ENCODE measurements at places on chromosomes 13 and 19. TPM values are rescaled to one million over a fixed set of nuclear protein-coding genes. Genes with fewer than 3 reads are reported as not detected.

- DNase-seq: no peak
Measured at GRCh38 chr19:32550666-32551065, 30.3 kb upstream of the PDCD5 start.

GRCh38 chr13:112596235-112596634, 8.3 kb upstream of the TUBGCP3 start:
- no peak for DNase-seq

DNA sequence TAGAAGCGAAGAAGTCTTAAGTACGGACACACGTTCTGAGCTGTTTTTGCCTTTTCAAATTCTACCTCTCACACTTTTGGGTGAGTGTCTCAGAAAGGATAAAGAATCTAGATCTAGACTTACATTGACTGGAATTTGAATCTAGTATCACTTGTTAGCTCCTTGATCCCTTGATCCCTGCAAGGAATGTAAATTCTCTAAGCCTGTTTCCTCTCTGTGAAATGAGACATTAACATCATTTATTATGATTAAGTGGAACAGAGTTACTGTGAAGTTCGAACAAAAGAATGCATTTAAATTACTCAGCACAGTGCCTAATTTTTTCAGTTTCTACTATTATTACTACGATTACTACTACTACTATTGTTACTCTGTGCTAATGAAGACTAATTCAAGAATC, 86.6 kb upstream of the POSTN start:
- DNase-seq: no peak

DNA sequence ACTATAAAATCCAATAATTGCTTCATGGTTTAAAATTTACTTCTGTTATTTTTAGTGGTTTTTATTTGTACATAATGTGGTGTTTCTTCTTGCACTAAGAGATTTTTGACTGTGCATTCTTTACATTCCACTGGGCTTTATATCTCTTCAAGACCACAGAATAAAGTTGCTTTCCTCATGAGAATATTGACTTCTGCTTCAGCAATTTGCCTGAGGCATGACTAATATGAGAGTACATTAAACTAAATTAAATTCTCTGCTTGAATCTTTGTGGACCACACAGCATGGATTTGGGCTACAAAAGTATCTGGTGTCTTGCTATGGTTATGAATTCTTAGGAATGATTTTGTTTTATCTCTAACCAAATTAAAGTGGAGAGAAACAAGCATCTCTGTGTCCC, 1463.4 kb upstream of the PCDH20 start:
- DNase-seq: no peak

DNA sequence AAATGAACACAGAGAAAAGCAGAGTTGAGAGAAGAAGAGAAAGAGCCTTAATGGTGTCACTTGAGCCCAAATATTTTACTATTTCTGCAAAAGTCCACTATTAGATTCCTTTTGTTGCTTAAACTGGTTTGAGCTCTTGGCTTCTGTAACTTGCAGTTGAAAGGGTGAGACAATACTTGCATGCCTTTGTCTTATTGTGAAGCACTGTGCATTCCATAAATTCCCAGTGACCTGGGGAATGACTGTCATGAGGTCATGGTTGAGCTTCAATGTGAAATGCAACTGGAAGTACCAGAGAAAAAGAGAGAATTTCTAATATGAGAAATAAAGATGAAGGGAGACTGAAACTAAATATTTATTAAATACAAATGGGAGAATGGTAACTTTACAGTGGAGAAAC, 310.9 kb downstream of the TDRD3 start:
- DNase-seq: no peak

DNA sequence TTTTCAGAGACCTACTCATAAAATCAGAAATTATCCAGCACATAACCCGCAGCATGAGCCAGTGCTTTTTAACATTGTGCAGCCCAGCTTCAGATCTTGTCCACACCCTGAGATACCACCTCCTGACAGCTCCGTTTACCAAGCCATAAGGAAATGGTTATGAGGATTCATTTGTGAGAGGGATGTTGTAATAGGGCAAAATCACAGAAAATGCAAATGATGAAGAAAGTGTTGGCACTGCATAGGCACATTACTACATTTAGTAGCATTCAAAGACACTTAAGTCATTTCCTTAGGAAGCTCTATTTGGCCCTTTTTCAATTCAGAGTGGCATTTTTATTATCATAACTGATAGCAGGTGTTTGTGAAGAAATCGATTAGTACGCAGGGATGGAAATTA, 277.5 kb downstream of the DNAJC15 start:
- no peak for DNase-seq

- no peak for DNase-seq
Measured at GRCh38 chr13:94632226-94632980, 30.7 kb downstream of the GPR180 start.

- DNase-seq: peak; percentile 66
Measured at GRCh38 chr19:41449079-41449864, 6.3 kb downstream of the ERICH4 start.

DNA sequence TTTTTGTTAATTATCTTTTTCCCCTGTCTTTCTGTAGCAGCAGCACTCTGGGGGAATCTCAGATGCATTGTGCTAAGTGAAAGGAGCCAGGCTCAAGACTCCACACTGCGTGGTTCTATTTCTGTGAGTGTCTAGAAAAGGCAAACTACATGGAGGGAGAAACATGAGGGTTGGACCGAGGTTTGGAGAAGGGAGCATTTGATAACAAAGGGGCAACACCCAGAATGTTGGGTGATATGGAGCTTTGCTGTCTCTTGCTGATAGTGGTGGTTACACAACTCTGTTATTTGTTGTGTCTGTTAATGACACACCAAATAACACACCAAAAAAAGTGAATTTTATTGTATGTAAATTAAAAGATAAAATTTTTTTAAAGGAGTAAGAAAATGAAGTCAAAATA, 107.8 kb downstream of the COL4A2 start:
- DNase-seq: no peak

DNA sequence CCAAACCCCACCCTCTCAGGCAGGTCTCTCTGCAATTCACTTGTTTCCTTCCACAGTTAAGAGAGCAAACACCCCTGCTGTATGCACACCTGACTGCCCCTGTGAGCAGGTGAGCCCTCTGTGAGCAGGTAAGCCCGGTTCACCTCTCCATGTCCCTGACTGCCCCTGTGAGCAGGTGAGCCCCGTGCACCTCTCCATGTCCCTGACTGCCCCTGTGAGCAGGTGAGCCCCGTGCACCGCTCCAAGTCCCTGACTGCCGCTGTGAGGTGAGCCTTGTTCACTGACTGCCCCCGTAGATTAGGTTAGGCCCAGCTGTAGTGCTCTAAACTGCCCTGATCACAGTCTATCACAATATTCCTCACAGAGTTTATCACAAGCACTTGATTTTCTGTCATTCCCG, 29.2 kb downstream of the TMTC4 start:
- no peak for DNase-seq

DNA sequence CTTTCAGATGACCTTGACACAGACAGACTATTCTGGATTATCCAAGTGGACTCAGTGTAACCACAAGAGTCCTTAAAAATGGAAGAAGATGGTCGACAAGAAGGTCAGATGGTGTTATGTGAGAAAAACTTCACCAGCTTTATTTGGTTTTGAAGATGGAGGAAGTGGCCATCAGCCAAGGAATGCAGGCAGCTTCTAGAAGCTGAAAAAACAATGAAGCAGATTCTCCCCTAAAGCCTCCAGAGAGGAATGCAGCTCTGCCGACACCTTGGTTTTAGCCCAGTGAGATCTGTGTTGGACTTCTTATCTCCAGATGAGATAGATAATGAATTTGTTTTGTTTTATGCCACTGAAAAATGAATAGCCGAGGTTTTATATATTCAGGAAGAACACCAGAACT, 501.5 kb downstream of the DCT start:
- no peak for DNase-seq

DNA sequence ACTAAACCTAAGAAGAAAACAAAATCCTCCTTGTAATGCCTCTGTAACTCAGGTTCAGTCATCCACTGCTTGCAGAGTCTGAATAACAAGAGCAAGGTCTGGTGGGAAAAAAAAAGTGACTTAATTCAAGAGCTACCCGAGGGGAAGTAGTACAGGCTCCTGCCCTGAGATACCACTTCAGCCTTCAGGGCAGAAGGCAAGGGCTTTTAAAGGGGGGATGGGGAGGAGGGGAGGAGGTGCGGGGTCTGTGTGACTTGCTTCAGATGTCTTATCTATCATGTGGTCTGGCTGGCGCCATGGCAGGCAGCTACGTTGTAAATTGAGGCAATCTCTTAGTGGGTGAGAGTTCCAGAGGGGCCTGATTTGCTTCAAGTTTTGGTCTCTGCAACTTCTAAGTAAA, 66.7 kb downstream of the LRRC63 start:
- DNase-seq: no peak

DNA sequence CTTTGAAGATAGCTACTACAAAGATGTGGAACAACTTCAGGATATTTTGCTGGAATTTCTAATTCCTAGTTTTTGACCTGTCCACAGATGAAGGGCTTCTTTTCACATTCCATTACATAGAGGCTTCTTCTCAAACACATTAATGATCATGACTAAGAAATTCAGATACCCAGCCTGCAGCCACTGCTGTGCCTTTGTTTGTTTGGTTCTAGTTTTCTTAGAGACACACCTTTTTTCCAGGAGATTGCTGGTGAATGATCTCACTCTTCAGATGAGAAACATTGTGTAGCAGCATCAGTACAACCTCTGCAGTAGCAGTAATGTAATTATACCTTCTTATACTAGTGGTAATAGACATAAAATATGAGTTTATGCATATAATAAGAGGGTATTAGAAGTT, 5.0 kb downstream of the TDRD3 start:
- no peak for DNase-seq

GRCh38 chr19:4578552-4579248, 19.2 kb upstream of the SEMA6B start:
- DNase-seq: no peak

GRCh38 chr13:28492569-28493367, 2.2 kb downstream of the FLT1 start:
- peak; percentile 10 for DNase-seq

- no peak for DNase-seq
Measured at GRCh38 chr13:103772576-103772975, 706.4 kb upstream of the SLC10A2 start.

DNA sequence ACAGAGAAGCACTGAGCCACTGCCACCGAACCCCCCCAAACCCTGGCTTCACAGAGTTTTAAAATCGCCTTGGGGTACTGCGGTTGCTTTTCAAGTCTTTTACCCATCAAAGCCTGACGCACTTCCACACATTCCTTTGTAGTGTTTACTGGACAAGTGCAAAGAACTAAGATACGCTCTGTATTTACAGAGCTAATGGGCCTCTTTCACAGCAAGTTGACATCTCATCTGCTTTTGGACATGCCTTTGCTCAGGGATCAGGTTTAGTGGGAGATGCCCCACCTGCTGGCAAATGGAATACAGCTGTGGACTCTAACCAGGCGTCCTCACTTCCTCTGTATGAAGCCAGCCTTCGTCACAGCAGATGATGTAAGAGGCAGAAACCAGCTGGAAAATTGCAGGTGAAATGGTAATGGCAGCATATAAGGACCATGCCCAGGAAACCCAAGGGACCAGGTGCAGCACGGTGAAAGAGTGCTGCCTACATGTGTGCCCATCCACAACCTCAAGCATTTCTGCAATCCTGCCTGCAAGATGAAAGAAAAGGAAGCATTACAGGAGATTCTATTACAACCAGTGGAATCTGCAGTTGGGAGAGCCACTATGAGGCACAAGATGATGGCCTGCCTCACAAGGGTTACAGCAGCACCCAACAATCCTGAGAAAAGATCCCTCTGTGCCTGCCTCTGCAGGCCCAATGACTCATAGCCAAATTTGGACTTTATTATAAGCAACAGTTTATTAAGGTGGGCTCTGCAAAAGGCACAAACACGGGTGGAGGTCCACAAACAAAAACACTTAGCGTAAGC, 34.7 kb downstream of the BRD4 start:
- DNase-seq: no peak

GRCh38 chr13:114071991-114072390, 60.4 kb downstream of the RASA3 start:
- no peak for DNase-seq

- no peak for DNase-seq
Measured at GRCh38 chr13:53941588-53942190, 913.1 kb downstream of the OLFM4 start.

- no peak for DNase-seq
Measured at GRCh38 chr13:112545856-112546255, 42.1 kb downstream of the TUBGCP3 start.

DNA sequence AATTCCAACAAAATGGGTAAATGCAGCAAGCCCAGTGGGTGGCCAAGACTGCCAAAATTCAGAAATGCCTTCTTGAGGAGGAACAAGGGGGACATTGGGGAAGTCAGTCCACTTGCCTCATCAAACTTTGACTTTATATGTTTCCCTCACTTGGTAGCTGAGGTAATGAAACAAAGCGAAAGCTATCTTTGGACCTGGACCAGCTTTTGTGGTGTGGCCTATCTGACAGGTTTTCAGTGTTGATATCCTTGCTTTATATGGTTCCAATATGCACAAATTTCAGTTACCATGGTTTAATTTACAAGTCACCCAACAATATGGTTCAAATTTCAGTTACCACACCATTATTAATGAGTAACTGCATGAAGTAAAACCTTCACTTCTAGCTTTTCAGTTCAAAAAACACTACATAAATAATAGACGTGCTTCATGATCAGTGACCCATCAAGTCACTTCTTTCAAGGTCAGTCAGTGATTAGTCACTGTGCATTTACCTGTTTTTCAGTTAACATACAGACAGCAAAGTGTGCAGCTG, 17.7 kb upstream of the POU4F1 start:
- DNase-seq: no peak

DNA sequence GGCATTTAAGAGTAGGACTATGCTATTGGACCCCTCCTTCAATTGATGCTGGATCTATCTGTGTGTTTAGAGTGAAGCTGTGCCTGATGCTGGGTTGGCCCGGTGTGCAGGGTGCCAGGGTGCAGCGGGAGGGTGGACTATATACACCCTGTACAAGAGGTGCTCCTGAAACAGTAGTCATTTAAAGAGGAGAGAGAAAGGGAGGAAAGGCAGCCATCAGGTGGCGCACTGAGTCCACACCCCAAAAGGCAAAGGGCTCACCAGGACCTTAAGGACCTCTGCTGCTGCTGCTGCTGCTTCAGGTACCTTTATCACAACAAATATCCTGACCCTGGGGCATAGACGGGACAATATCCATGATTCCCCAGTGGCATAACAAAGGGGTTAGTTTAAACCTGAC, 39.4 kb downstream of the ZNF136 start:
- peak; percentile 25 for DNase-seq

DNA sequence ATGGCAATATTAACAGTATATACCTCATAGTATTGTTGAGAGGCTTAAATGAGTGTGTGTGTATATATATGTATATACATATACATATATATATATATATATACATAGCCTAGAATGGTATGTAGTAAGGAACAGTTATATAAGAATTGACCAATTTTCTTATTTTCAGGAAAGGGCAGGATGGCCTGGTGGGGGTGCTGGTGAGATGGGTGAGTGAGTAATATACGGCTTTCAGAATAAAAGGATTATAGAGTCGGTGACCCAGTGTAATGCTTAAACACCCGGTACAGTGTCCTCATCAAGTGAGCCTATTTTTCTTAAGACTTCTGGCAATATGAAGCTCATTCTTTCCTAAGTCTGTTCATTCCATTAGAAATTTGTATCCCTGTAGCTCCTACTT, 11.7 kb upstream of the FAM216B start:
- no peak for DNase-seq

The ATP1A3 gene
- polyA plus RNA-seq: 0.34 TPM

The IFNL1 gene
- polyA plus RNA-seq: not detected

The ZNF708 gene
- 11.8 TPM for polyA plus RNA-seq

The ADM5 gene
- not detected for polyA plus RNA-seq

The GJB6 gene
- not detected for polyA plus RNA-seq

The C13orf42 gene
- not detected for polyA plus RNA-seq

The GGACT gene
- 6.2 TPM for polyA plus RNA-seq

The DNASE2 gene
- 47.6 TPM for polyA plus RNA-seq

The FGF22 gene
- not detected for polyA plus RNA-seq

The NR1H2 gene
- 93.3 TPM for polyA plus RNA-seq

Measured in naive B cell (primary cell).